ENCODE measurements at places on chromosomes 12 and 14.

- no peak for DNase-seq
Measured at GRCh38 chr12:110354172-110354780, 49.2 kb downstream of the ANAPC7 start.

DNA sequence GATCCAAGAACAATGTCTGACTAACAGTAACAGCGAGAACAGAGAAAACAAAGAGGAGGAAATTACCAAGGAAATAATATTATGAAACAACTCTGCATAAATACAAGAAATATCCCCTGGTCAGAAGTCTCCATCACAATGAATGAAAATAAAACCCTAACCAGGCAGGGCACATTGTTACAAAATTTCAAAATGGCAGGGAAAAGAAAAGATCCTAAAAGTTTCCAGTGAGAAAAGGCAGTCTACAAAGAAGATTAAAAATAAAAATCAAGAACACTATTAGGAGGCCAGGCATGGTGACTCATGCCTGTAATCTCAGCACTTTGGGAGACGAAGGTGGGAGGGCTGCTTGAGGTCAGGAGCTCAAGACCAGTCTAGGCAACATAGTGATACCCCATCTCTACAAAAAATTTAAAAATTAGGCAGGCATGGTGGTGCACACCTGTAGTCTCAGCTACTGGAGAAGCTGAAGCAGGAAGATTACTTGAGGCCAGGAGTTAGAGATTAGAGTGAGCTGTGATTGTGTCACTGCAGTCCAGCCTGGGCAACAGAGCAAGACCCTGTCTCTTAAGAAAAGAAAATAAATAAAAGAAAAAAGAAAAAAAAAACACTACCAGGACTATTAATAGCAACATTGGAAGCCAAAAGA is 47.8 kb downstream of the FERMT2 start:
- DNase-seq = no peak

GRCh38 chr12:110776410-110776809 is 33.7 kb upstream of the PPP1CC start:
- DNase-seq = no peak

DNA sequence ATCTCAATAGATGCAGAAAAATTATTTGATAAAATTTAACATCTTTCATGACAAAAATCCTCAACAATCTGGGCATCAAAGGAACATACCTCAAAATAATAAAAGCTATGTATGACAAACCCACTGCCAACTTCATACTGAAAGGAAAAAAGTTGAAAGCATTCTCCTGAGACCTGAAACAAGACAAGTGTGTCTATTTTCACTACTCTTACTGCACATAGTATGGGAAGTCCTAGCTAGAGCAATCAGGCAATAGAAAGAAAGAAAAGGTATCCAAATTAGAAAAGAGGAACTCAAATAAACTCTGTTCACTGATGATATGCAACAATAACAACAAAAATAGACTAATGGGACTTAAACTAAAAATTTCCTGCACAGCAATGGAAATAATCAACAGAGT is 90.1 kb downstream of the SLCO1B1 start:
- no peak for DNase-seq

DNA sequence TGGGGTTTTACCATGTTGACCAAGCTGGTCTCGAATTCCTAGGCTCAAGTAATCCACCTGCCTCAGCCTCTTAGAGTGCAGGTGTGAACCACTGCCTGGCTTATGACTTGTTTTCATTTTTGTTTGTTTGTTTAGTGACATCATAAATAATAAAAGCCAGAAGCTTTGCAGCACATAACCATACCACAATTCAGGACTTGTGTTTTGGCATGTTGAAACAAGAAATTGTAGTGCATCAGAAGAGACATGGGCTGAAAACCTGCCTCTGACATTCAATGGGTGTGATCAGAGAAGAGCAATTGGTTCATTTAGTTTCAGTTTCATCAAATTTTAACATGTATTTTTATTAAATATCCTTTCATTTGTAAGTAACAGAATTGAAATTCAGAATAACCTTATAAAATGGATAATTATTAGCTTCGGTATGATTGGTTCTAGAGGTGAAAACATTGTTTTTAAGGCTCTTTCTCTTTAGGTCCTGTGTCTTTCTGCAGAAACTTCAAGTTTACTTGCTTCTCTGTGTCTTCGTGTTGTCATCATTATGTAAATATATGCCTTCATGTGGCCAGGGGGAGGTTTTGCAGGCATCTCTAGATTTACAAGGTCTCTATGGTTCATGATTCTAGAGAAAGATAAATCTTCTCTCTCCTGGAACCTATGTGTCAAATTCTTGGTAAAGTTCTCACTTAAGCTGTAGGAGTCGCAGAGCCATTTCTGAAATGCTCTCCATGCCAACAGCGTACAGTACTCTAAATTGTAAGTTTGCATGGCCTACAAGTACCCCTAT is 312.0 kb downstream of the KCNC2 start:
- peak; percentile 91 for DNase-seq

- no peak for DNase-seq
Measured at GRCh38 chr12:129566800-129567199, 337.0 kb downstream of the TMEM132D start.

DNA sequence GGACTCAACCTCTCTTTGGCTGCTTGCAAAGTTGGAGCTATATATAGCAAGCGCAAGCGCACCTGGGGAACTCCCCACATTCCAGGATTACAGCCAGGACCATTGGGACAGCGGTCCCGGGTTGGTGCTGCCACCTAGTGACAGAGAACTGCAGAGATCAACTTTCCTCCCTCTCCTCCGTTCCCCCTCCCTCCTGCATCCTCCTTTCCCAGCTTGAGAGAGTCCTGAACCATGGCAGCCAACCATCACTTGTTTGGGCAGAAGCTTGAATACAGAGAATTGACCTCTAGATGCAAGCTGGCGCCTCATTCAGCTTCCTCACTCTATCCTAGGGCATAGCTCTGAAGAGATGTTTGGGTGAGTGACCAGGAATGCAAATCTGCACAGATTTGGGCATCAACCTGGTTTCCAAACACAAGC is 17.4 kb upstream of the FLVCR2 start:
- peak; percentile 65 for DNase-seq

- no peak for DNase-seq
Measured at GRCh38 chr14:103542605-103543088, 13.7 kb downstream of the TRMT61A start.

DNA sequence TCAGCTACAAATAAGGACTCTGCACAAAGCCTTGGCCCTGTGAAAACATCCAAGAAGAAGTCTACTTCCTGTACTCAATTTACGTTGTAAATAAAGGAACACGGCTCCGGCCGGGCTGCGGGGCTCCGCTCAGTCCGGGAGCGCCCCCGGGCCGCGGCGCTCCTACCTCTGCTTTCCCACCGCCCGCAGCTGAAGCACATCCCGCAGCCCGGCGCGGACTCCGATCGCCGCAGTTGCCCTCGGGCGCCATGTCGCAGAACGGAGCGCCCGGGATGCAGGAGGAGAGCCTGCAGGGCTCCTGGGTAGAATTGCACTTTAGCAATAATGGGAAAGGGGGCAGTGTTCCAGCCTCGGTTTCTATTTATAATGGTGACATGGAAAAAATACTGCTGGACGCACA is 502.3 kb upstream of the FOXG1 start:
- no peak for DNase-seq

GRCh38 chr14:97298331-97298730 is 501.1 kb downstream of the VRK1 start:
- no peak for DNase-seq

DNA sequence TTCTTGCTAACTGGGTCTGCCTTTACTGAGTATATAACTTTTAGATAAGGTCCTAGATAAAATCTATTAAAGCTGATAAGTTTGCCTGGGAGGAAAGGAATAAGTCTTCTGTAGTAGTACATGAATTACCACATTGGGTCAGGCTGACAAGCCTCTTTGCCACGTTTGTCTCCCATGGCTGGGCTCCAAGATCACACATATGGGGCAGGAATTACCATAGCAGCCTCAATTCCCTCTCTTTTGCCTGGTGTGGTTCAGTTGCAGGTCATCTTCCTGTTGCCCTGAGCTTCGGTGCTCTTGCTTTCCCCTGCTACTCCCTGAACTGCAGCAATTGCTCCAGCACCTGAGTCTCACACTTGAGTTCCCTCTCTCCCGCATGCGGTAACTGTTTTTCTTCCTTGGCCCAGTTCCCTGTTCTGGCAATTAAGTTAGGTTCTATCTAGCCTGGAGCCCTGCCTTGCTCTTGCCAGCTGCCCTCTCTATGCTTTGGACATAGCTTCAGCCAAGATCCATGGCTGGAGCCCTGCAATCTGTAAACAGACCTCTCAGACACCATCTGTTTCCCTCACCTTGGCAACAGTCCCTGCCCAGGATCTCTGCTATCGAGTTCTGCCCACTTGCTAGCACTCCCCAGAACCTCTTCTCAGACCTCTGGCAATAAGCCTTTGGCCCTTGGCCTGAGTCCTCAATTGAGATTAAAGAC is 5.8 kb upstream of the GLT8D2 start:
- DNase-seq = no peak

DNA sequence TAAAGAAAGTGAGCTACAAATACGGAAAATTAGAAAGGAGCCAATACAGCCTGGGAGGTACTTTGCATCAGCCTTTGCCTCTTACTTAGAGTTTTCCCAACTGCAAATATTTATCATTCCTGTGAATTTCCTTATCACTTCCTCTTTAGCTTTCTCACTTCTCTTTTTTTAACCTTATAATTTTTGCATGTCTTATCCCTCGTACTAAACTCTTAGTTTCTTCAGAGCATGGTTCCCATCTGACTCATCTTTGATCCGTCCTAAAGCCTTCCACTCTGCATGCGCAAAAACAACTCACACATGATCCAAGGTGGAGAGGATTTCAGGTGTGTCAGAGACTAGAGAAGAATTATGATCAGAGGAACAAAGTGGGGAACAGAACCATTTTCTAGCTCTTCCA is 9.6 kb upstream of the SNAPC1 start:
- no peak for DNase-seq

- DNase-seq = peak; percentile 51
Measured at GRCh38 chr12:18428416-18428815, 167.1 kb downstream of the PIK3C2G start.

GRCh38 chr14:23097786-23098185 is 2.5 kb downstream of the C14orf119 start:
- DNase-seq = no peak

- DNase-seq = no peak
Measured at GRCh38 chr14:102121567-102121966, 18.1 kb upstream of the WDR20 start.

GRCh38 chr14:77187649-77188012 is 6.0 kb downstream of the TMEM63C start:
- no peak for DNase-seq

DNA sequence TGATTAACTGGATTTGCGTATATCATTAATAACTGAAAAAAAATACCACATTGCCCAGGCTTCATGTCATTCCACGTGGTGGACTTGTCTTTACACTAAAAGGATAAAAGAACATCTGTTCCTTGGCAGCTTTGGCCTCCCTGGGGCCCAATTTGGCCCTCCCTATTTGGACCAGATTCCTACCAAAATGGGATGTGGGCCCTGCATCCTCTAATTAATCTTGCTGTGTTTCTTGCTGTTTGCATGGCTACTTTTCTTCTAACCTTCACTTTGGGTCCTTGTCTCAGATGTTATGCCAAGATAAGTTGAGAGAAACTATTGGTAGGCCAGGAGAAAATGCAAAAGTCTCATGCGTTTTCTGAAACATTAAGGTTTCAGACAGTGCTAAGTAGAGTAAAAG is 57.5 kb downstream of the PTHLH start:
- DNase-seq = no peak

DNA sequence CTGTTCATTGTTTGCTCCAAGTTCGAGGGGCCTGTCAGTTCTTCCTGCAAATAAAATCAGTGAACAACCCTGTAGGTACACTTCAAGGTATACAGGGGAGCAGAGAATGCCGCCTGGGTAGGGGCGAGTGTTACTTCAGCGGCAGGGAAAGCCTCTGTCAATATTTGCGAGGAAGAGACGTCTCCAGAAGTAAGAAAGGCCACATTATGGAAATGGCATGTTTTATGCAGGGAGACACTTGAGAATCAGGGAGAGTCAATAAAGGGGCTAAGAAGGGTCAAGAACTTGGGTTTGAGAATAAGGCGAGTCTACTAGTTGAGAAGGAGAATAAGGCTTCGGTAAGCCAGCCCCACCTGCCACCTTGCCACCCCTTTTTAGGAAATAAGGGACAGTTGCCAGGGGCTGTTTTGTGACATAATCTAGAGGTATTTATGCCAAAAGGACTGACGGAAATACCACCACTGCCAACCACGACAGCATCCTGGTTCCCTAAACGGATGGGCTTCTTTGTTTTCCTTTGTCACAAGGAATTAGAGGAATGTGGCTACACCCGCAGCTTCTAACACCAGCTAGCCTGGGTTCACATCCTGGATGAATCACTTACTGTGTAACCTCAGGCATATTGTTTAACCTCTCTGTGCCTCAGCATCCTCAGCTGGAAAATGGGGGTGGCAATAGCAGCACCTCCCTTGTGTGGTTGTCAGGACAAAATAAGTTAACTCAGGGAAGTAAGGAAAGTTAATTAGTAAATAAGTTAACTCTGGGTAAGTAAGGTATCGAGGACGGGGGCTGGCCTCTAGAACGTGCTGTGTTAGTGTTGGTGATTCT is 67.7 kb downstream of the EID3 start:
- DNase-seq = no peak

DNA sequence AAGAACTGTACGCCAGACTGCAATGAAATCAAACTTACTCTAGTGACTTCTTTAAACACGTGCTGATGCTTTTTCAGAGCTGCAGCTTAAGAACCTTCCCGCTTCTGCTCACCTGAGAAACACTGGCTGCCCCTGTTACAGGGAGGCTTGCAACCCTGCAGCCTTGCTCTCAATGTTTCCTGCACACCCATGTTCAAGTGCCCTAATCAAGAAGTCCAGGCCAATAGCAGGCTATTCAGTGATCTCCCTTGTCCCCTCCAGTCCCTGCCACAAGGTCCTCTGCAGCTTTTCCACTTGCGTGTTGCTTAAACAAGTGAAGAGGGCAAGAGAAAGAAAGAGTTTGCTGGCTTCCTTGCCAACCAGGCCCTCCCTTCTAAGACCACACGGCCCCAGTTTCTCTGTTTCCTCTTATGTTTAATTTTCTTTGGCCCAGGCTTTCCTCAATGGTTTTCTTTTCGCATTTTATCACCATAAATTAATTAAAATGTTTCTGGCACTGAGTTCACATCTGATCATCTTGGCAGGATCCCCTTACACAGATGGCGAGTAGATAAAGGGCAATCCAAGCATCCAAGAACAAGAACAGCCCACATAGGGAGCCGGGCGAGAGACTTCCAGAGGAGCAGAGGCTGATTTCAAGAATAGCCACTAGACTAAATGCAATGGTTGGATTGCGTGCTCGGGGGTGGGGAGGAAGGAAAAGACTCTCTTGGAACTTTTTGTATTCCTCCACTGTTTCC is 82.3 kb upstream of the CDKN3 start:
- DNase-seq = no peak

- no peak for DNase-seq
Measured at GRCh38 chr12:116943419-116944372, 32.9 kb downstream of the FBXW8 start.

- no peak for DNase-seq
Measured at GRCh38 chr12:23827353-23827752, 122.1 kb downstream of the SOX5 start.
